Occipital lobe (tissue), 3 donors: ENCODE measurements at places on chromosomes 5 and 9. TPM values are rescaled to one million over a fixed set of nuclear protein-coding genes. Genes with fewer than 3 reads are reported as not detected.

GRCh38 chr9:123322273-123323195 lies 33.5 kb upstream of the CRB2 start:
- DNase-seq, result no peak

- no peak for DNase-seq
These were observed 290.1 kb upstream of the CDH9 start for GRCh38 chr5:27328480-27328879.

FAM163B gene
- 16.5 TPM for total RNA-seq

- DNase-seq, result no peak
These were observed 55.4 kb upstream of the CTNNA1 start for GRCh38 chr5:138697720-138698360.

- DNase-seq, result no peak
These were observed 20.1 kb upstream of the TBC1D9B start for GRCh38 chr5:179927824-179928223.

DNA sequence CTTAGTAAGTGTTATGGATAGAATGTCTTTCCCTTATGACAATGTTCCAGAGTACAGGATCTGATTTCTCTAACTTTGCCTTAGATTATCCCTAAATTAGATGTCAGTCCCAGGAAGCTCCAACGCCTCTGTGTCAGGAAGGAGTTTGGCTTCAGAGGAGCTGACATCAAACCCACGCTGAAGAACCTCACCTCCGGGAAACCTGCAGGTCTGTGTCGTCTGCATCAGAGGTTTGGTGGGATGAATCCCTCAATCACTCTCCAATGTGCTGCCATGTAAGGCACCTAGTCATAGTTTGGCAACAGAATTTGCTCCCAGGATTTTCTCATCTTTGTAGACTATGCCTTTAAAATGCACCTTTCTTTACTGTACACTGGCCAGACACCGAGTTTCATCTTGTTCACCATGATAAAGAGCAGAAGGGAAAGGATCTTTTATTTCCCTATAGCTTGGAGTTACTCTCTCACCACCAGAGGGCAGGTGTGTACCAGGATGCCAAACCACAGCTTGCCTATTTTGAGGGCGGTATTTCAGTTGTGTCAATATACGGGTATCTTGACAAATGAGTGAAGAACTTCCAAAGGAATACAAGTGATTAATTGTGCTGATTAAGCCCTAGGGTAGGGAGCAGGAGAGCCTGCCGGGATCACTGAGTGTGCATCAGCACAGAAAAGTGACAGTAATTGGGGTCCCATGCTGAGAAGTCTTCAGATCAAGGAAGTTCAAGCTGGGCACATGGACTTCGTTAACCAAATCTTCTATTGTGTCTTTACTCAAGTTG lies 23.4 kb downstream of the MINAR2 start:
- DNase-seq, result peak; percentile 61

DNA sequence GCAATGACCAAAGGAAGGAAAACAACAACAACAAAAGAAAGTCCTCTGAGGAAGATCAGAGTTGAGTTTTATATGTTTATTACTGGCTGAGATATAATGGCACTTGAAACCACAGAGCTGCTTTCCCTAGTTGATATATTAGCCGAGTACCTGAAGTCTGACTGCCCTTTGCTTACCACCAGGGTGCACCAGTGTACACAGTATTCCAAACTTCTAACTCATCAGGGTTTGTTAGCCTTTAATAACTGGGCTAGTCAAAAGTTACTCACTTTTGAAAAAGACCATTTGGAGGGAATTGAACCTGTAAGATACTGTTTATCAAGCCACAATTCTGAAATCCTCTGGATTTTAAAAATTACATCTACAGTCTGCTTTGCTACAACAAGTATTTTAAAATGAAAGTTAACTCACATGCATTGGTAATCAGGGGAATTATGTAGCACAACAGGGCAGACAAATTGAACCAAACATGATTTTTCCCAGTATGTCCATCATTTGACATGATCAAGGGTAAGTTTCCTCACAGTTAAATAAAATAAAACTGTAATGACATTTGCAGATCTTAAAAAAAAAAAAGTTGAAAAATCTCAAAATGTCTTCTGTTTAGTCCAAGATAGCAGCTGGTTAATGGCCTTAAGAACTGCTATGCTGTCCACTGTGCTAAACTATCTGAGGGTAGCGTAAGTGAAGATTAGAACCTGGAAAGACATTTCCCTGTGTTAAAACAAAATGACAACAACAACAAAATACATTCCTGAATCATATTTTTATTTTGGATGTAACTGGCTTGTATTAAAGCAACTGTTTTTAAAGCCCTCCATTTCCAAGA lies 57.3 kb upstream of the C6 start:
- DNase-seq, result peak; percentile 13

TSSK1B gene
- 0.16 TPM for total RNA-seq

BTNL3 gene
- not detected for total RNA-seq

- no peak for DNase-seq
These were observed 2.4 kb upstream of the PLEKHG4B start for GRCh38 chr5:89337-90286.

DNA sequence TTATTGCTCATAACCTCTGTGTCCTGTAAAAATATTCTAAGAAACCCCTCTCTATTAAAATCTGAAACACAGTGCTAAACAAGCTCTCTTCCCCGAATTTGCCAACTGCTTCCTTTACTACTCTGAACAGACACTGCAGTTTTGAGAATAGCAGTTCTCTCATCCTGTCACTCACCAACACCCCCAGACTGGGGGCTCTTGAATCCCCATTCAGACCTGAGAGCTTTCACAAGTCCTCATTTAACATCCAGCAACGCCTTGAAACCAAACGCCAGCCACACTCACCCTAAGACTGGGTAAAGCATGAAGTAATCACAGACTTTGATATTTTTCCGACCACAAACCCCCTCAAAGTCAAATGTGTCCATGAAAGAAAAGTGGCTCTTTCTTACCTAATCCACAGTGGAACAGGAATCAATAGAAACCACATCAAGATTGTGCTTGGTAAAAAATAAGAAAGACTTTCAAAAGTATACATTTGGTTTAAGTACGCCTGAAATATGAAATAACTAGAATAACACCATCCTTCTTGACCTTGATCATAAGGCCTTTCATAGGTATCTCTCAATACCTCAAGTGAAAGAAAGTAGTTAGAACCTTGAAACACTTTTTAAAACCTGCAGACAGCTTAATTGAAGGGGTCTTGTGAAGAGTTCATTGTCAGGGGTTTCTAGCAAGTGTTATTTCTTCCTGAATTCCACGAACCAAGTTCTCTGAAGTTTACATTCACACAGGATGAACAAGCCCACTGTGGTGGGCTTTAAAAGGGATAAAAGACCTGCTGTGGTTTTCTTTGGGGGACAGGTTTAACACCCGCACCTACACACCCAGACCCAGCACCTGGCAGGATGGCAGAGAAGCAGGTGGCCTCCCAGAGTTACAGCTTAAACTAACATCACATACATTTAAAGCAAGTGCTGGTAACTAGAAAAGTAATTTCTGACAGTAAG lies 412.6 kb downstream of the MLLT3 start:
- no peak for DNase-seq

GRCh38 chr5:50889790-50890189 lies 223.4 kb downstream of the PARP8 start:
- no peak for DNase-seq

GRCh38 chr5:107743373-107744000 lies 72.8 kb upstream of the EFNA5 start:
- no peak for DNase-seq

ADAMTSL2 gene
- total RNA-seq, result 3.3 TPM

- no peak for DNase-seq
These were observed 75.4 kb downstream of the NDUFAF2 start for GRCh38 chr5:61020415-61020814.

DNA sequence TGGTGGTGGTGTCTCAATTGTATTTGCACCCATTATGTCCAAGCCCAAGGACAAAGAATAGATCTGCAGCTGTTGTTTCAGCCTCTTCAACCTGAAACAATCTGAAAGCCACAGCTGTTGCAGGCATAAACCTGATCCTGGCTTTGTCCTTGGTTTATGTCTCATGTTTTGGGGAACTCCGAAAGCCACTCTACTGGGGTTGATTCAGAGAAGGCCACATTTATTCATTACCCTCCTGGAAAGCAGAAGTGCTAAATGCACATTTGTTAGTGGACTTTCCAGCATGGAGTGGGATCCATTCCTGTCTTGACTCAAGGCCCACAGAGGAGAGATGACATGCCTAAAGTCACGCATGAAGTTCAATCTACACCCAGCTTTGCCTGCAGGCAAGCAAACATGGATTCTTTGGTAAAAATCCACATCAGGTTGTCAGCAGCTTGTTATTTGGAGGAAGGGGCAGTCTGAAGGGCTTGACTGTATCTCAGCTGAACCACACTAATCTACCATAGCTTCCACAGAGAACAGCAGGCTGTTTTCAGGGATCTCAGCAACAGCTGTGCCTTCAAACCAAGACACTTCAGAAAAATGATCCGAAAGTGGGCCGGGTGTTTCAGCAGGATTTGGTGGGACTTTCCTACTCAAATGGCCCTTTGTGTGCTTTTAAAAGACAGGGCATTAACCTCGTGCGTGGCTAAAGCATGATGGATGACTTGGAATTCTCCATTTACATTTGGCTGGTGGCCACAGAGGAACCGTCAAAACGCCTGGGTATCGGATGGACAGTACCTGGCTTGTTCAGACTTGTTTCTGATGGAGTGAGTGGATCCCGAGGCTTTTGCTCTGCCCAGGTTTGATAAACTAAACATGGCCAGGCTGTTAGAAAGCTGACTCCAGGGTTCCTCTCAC lies 36.2 kb upstream of the ADAM19 start:
- DNase-seq, result no peak

DNA sequence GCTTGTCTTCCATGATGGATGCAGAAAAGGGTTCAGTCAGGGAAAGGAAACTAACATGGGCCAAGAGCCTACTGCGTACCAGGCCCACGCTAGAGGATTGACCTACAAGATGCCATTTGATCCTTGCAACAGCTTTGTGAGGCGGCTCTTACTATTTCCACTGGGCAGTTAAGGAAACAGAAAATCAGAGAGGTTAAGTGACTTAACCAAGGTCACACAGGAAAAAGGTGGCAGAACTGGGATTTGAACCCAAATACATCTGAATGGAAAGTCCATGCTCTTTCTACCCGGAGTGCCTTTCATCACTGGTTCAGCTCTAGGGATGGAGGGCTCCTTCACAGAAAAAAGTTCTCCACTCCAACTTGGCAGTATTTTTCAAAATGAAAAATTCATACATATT lies 50.0 kb downstream of the PCDH1 start:
- no peak for DNase-seq

PCDHGA9 gene
- total RNA-seq, result 11.9 TPM

POC5 gene
- total RNA-seq, result 12.9 TPM

- no peak for DNase-seq
These were observed 20.3 kb downstream of the QSOX2 start for GRCh38 chr9:136225366-136225747.

DNA sequence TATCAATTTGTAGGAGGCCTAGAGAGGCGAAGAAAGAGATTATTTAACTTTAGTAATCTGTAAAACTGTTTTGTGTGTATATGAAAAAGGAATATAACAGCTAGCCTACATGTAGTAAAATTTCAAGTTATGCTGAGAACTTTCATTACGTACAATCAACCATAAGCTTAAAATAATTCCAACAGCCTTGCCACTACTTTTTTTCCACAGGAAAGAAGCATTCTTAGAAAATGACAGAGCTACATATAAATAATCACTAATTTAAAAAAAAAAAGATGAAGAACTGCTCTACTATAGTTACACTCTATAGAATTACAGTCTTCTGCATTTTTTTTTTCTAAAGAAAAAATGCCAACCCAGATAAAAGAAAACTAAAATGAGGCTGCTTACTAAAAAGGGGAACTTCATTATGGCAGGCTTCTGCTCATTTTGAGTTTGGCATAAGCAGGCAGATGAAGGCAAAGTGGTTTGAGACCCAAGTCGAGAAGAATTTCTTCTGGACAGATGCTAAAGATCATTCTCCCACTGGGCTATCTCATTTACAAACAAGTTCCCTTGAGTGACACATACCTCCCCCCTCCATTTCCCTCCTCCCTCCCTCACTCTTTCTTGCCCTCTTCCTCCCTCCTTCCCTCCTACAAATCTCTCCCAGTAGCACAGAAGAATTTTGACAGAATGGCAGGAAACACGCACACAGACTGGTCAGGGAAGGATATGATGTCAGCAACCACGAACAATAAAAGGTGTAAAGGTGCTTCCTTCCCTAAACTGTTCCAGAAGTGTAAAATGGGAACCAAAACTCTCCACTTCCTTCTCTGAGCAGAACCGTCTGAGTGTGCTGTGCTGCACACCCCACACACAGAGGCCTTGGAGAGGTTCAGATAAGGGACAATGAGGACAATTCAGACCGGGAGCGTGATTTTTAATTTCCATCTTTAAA lies 56.1 kb downstream of the MEF2C start:
- no peak for DNase-seq

DNA sequence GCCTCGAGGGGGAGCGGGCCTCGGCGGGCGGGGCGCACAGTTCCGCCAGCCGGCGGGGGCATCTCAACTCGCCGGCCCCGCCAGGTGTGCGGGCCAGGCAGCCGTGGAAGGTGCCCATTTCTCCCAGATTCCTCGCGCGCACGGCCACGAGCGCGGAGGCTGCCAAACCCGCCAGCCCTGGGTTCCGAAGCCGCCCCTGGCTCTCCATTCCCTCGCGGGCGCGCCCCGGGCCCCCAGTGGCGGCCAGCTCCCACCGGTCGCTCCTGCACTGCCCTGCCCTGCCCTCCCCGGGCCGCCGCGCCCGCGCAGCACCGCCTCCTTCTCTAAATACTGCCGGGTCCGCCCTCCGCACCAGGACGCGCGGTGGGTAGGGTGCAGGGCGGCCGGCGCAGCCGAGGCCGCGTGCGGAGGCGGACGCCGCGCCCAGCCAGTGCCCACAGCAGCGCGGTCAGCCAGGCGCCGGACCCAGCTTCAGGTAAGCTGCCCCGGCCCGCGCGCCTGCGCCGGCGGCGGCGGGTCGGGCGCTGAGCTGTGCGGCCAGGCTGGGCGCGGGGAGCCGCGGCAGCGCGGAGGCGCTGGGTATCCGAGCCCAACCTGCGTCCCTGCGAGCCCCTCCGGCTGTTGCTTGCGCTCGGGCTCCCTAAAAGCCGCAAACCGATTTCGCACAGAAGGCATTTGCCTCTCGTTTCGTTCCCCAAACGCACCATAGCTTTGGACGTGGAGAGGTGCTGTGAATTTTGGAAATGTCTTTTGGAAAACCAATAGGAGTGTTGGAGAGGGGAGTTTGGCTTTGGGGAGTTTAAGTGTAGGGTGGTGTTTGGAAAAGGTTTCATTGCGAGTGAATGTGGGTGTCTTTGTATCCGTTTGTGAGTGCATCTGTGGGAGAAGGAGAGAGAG lies at the start of gene TMEM171:
Gene TMEM171, plus strand, starts transcription at position 354 of the 897 bp plus-strand sequence. CDS start 2,799 bp downstream, outside the sequence.
- DNase-seq, result no peak

N4BP3 gene
- 8.0 TPM for total RNA-seq

DNA sequence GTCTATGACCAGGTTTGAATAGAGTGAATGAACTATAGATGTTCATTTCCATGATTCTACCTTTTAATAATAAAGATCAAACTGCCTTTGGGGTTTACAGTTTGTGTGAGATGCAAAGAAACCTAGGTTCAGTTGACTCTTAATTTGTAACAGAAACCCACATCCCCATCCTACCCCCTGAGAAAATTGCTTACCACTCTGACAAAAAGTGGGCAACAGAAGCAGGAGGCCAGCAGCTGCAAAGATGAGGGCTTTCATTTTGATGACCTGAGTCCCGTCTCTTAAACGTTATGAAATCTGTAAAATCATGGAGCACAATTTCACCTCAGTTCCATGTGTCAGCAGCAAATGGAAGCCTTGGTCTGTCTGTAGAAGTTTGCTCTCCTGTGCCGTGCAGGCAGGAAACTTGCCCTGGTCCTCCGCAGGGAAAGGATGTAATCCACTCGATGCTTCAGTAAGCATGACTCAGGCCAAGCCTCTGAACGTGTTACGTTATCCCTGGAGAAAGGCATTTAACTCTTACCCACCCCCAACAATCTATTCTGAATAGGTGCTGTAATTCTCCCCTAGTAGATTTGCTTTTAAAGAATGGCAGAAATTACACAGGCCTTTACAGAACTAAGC lies at the start of gene F2RL2:
Gene F2RL2, minus strand, starts transcription at position 431 of the 624 bp plus-strand sequence. Its CDS starts 173 bp downstream, at position 258.
- no peak for DNase-seq
